ENCODE measurements at places on chromosomes 4 and X. TPM values are rescaled to one million over a fixed set of nuclear protein-coding genes. Genes with fewer than 3 reads are reported as not detected.

- no peaks in the 10 kb centered on the region for H3K27me3 ChIP-seq
- no peak for DNase-seq
- peaks cover 5% of the 10 kb centered on the region for H3K36me3 ChIP-seq
- no peak overlapping the region for H3K4me3 ChIP-seq
- no peak overlapping the region for H3K27ac ChIP-seq
These were observed 5.3 kb downstream of the IDS start for GRCh38 chrX:149499766-149500165.

DNA sequence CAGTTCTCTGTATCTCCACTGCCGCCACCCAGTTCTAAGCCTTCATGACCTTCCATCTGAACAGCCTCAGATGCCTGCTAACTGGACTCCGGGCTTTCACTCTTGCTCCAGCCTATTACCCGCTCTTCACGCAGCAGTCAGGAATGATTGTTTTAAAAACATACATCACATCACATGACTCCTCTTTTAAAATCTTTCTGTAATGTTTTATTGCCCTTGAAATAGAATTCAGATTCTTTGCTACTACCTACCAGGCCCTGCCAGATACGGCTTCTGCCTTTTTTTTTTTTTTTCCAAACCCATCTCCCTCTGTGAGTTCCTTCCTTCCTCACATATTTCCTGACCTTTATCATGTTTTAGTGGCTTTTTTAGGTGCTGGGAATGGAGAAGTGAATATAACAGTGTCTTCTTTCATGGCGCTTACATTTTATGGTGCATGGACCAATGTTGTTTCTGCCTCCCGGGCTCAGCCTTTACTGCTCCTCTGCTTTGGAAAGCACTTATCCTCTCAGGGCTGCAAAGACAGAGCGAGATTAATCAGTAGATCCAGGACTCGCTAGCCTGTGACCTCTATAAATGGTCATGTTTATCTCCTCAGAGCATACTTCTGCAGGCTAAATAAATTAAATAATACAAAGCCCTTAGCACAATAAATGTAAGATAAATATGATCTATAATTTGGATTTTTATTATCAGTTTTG is 58.0 kb downstream of the FBXO8 start:
- DNase-seq, result no peak
- H3K4me1 ChIP-seq, result no peaks in the 10 kb centered on the region
- no peak overlapping the region for H3K27ac ChIP-seq
- no peaks in the 10 kb centered on the region for H3K27me3 ChIP-seq
- H3K36me3 ChIP-seq, result no peaks in the 10 kb centered on the region

DNA sequence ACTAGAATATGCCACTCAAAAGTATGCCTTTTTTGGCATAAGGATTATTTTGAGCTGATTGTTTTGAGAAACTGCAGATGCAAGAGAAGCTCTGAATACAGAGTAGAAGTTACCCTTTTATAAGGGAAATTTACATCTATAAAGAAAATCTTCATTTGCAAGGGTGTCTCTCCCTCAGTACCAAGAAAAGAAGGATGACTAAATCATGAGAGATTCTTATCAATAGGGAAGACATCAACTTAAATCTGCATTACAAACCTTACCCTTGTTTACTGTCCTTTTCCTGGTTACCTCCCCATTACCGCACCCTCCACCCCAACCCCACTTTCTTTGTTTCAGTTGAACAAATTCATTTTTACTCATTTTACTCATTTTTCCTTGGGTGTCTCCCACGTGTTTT is 62.5 kb downstream of the RLIM start:
- no peak overlapping the region for H3K27ac ChIP-seq
- no peak overlapping the region for H3K4me3 ChIP-seq

GRCh38 chr4:185992585-185992984 is 76.4 kb upstream of the TLR3 start:
- DNase-seq, result no peak
- no peaks in the 10 kb centered on the region for H3K36me3 ChIP-seq
- peaks cover 8% of the 10 kb centered on the region for H3K4me1 ChIP-seq

ATOH1 gene
- total RNA-seq, result not detected

TLR7 gene
- total RNA-seq, result 6.4 TPM

CFAP99 gene
- total RNA-seq, result 0.13 TPM
